Stimulated activated naive CD4-positive, alpha-beta T cell (primary cell): ENCODE measurements at places on chromosomes 3 and 15.

DNA sequence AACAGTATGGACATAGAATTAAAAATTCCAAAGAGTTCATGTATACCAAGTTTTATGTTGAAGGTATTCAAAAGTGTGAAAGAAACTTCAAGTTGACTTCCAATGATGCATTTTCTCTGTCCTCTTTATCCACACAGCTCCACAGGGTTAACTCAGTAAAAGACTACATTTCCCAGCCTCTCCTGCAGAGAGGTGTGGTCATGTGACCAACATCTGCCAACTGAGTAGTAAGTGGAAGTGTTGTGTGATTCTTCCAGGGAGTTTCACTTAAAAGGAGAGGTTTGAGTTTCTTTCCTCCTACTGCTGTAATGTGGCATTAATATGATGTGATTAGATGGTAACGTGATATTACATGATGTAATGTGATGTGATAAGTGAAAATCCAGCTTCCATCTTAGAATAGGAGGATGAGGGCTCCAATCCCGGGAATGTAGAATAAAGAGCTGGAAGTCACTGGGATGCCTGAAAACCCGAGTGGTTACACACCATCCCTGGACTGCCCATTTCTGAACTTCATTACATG, 280.6 kb downstream of the ARRDC4 start:
- DNase-seq, result no peak

GRCh38 chr15:99252326-99252725, 1.0 kb downstream of the LRRC28 start:
- DNase-seq, result no peak

GRCh38 chr3:168398371-168399025, 302.8 kb upstream of the GOLIM4 start:
- DNase-seq, result no peak

- DNase-seq, result no peak
Measured at GRCh38 chr3:85586018-85586417, 627.2 kb downstream of the CADM2 start.
